ENCODE measurements at places on chromosomes 11 and 22.

GRCh38 chr11:65309006-65309405 lies 5.7 kb upstream of the CDC42EP2 start:
- DNase-seq = no peak

DNA sequence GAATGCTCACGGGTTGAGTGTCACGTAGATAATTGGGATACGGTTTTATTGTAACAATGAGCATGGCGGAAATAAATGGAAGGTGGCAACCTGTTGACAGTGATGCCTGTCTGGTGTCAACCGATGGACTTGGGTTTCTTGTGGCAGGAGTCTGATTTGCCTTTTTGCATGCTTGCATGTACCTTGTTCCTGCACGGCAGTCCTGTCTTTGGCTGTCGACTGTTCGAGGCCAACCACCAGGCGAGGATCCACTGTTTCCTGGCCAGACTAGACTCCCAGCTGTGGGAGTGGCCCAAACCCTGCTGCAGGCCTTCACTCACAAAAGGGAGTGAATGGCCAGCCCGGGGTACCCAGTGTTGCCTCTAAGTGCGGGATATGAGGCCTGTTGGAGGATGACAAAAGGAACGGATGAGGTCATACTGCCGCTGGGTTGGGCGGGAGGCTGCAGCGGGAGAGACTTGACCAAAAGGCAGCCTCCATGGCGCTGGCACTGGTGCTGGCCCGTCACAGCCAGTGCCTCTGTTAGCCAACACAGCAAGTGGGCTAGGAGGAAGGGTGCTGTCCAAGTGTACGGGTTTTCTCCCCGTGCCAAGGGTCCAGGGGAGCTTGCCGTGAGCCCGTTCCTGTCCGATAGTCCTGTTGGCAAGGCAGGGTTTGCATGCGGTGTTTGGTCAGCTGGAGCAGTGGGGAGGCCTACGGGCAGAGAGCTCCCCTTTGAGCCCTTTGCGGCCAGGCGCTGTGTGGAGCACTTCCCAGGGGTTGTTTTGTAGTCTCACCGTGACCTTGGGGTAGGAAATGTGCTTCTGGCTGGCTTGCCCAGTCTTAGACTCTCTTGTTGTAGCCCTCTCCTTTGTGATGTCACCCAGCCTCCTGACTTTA lies 974 bp downstream of the DGCR8 start:
- DNase-seq = peak; percentile 40

GRCh38 chr11:117022526-117022925 lies 75.7 kb downstream of the SIK3 start:
- DNase-seq = no peak

DNA sequence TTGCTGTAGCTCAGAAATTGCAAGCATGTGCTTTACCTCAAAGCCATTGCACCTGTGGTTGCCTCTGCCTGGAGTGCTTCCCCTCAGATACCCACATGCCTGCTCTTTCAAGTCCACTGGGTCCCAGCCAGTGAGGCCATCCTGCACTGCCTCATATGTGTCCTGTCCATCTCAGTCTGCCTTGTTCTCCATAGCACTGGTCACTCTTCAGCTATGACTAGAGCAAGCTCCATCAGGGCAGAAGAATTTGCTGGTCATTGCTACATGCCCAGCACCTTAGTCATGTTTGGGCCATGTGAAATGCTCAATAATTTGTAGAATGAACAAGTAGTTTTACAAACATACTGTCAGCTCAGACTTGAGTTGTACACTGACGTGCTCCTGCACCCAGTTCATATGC lies 64.4 kb upstream of the HORMAD2 start:
- DNase-seq = no peak

GRCh38 chr11:78806214-78807004 lies 231.7 kb upstream of the NARS2 start:
- DNase-seq = no peak

DNA sequence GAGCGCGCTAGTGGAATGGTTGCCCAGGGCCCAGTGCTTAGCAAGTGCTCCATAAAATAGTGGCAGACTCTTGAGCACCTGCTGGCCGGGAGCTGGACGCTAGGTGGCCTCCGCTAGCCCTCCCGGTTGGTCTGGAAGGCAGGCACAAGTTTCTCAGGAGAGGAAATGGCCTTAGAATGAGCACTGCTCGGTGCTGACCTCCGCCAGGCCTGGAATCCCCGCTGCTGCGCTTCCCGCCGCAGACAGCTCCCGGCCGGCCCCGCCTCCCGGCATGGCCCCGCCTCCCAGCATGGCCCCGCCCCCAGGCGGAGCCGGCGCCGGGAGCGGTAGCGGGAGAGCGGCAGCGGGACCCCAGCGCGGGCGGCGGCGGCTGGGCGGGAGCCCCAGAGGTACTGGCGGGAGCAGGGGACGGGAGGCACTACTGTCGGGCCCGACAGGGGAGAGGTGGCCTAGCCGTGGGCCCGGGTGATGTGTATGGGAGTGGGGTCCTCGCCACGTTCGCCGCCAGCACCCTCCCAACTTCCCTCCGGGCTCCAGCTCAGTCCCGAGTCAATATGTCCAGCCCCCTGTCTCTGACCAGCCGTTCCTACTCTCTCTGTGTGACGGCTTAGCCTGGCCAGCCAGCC lies at the start of gene SIPA1:
TSS of gene SIPA1 (plus strand) at position 308 of the 626 bp plus-strand sequence. CDS start 2,821 bp downstream, outside the sequence.
- DNase-seq = peak; percentile 90

DNA sequence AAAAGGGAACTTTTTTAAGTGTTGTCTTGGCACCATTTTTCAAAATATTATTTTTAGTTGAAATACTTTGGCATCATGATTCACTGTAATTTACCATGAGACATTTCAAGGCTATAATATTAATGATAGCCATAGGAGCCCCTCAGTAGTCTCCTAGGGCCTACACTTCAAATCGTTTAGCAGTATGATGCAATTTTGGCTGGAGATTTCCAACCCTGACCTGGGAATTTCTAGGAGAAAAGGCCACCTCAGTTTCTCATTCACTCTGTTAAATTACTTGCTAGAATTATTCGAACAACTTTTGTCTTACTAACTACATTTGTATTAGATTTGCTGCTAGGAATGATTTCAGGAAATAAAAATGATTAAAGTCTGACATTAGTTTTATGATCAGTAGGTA lies 1610.9 kb upstream of the RAG2 start:
- no peak for DNase-seq

DNA sequence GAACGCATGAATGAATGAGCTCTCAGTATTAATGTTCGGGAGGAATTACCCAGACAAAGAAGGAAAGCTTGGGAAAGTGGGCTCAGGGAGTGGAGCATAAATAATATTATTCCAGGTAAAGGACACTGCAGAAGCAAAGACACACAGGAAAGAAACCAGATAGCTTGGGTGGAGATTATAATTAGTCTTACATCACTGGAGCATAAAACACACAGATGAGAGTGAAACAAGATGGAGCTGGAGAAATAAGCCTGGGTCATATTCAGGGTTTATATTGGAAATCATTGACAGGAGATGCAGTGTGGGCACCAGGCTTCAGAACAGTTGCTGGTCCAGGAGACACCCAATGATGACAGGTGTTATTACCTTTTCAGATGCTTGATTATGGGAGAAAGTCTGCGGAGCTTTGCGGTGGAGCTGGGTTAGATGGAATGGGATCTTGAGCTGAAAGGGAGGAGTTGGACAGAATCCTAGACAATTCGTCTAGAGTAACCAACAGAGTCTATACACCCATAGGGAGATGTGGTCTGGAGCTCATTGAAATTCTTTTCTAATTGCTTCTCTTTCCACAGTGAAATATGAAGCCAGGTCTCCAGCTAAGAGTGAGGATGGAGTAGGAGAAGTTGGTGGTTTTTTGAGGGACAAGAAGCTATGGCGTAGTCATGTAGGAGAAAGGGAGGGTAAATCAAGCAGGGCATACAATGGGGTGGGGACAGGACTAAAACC lies 227.2 kb downstream of the FAM76B start:
- DNase-seq = no peak

DNA sequence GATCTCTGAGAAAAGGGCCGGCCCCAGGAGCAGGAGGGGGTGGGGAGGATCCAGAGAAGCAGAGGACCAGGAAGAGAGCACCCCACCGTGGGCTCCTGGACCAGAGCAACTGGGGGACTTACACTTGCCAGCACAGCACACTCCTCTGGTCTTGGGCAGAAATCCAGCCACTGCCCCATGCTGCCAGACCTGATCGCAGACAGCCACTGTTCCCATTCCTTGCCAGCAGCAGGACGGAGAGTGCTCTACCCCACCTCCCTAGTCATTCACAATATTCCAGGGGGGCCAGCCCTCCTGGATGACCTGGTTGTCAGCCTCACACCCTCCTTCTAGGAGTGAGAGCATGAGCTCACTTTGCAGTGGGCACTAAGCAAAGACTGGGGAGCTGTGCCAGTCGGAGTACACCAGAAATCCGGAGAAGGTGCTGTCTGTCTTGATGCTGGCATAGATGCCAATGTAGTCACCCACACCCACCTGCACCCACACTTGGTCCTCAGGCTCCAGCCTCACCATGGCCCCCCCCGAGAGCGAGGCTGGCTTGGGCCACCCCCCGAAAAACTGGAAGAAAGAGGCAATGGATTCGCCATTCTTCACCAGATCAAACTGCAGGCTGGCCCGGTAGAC lies 1.6 kb downstream of the C1QTNF5 start:
- DNase-seq = no peak

DNA sequence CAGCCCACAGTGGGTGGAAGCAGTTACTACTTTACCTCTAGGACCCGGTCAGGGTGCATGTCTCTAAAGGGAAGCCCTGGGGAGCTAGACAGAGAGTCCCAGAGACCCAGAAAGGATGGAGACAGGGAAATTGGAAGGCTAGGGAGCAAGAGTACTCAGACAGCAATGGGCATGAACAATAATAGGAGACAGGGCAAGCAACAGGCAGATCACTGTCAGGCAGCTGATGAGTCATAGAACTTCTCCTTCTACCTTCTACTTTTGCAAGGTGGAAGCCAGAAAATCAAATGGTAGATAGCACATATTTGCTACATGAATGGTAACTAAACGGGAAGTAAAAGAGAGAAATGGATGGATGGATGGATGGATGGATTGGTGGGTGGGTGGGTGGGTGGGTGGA lies 19.6 kb downstream of the CD5 start:
- no peak for DNase-seq

GRCh38 chr11:45856044-45856468 lies 8.8 kb downstream of the CRY2 start:
- no peak for DNase-seq

GRCh38 chr22:45196308-45196707 lies 32.6 kb downstream of the NUP50 start:
- no peak for DNase-seq

- DNase-seq = no peak
These were observed 53.7 kb downstream of the TBC1D22A start for GRCh38 chr22:46815896-46816731.

GRCh38 chr11:34614344-34615104 lies 6.4 kb upstream of the EHF start:
- DNase-seq = peak; percentile 38
